Ureter (tissue), 1 donor: ENCODE measurements at places on chromosomes 7 and 10. TPM values are rescaled to one million over a fixed set of nuclear protein-coding genes. Genes with fewer than 3 reads are reported as not detected.

ELOVL3 gene
- total RNA-seq: 0.47 TPM

C10orf62 gene
- total RNA-seq: not detected

SPDYE6 gene
- not detected for total RNA-seq

MYL10 gene
- total RNA-seq: not detected

TEX36 gene
- total RNA-seq: not detected

POLL gene
- total RNA-seq: 35.9 TPM

UNCX gene
- total RNA-seq: not detected

GPR26 gene
- not detected for total RNA-seq

DNA sequence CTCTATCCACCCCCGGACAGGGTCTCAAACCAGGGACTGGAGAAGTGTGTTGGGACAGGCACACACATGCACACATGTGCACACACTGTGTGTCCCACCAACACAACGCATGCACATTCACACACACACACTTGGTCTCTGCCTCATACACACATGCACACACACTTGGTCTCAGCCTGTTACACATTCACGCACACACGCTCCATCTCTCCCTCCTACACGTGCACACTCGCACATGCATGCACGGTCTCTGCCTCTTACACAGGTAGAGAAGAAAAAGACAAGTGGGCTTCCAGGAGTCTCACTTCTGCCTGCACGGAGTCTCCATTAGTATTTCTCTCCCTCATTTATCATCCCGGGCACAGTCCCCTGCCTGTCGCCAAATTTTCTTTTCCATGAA is 171.2 kb downstream of the EBF3 start:
- no peak for DNase-seq

DNA sequence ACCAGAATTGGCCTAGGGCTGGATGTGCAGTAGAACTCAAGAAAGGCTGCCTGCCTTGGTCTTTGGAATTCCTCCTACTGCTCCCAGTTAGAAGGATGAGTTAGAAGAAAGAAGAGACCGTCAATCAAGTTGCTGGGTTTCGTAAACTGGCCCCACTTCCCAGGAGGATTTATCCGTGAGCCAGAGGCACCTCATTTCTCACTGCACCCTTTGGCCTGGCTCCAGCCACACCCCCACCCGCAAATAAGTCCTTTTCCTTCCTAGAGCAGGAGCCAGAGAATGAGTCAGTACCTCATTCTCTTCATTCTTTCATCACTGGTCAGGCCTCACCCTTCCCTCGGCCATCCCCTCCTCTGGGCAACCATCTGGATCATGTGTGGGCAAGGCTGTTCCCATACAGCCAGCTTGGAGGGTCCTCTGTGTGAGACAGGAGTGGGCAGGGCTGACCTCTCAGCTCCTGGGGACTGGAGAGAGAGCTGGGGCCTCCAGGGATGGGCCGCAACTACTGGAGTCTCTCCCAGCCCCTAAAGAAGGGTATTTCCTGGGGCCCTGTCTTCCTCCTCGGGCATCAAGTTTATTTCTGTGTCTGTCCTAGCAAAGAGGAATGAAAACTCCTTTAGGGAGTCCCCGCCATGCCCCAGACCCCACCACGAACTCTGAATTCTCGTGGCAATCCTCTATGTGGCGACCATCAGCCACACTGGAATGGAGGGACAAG is 87.2 kb upstream of the DUSP5 start:
- DNase-seq: peak; percentile 88

DNA sequence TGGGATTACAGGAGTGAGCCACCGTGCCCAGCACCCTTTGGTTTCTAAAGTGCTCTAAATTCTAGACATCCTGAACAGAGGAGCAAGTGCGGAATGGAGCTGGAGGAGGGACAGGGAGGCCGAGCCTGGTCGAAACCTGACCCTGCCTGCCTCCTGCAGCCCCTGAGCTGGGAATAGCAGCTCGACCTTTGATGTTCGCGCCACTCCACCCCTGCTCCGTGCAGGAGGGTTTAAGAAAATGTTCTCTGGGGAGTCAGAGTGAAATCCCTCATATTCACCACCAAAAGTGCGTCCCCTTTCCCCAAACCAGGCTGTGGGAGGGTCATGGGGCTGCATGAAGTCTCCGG is 1.8 kb downstream of the PGAM2 start:
- DNase-seq: no peak

DNA sequence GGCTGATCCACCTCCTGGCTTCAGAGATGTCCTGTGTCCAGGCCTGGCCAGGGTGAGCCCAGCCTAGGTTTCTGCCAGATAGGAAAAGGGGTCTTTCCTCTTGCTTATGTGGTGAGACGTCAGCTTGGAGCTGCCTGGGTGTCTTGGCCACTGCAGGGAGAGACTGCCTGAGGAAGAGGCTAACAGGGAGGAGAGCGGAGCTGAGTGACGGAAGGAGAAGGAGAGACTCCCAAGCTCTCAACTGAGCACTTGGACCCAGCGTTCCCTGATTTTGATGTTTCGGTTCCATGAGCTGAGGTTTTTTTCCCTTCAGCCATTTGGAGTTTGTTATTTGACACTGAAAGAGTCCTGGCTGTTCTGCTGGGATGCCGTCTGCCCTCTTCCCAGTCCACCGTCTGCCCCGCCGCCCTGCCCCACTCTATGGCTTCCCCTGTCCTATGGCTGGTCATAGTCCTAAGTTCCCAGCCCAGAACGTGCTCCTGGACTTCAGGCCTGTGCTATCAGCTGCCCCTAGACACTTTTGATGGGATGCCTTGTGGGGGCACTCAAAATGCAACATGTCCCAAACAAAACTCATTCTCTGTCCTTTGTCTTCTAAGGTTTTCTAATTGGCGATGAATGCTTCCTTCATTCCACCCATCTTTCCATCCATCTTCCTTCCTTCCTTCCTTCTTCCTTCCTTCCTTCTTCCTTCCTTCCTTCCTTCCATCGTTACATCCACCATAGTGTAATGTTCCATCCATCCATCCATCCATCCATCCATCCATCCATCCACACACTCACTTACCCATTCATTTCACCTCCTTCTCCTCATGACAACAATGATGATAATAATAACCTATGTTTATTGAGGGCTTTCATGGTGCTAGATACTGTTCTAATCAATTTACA is 20.3 kb upstream of the PCBD1 start:
- DNase-seq: no peak

DNA sequence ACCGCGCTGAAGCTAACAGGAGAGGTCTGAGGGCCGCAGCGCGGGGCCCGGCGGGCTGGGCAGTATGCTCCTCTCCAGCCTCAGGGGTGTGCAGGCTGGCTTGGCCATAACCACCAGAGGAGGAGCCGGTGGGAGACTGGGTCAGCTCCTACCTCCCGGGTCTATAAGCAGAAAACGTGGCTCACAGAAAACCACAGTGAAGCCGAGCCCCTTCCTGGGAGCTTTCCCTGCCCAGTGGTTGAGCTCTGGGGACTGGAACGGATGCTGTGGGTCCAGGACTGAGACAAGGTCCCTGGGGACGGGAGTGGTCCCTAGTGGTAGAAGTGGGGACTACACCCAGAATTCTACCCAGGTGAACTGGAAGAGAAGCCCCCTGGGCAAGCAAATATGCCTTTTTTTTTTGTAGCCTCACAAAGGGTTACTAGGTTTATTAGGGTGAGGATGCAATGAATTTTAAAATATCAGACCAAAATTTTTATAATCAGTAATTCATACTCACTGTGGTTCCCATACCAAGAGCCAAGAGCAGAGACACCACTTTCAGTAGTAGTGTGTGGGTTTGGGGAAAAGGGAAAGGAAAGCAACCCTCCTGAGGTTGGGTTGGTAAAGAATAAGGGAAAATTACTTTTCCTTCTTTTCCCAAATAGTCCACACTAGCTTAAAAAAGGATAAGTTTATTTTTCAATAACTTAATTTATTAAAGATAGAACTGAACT is 67.9 kb upstream of the PRKCQ start:
- peak; percentile 45 for DNase-seq

DNA sequence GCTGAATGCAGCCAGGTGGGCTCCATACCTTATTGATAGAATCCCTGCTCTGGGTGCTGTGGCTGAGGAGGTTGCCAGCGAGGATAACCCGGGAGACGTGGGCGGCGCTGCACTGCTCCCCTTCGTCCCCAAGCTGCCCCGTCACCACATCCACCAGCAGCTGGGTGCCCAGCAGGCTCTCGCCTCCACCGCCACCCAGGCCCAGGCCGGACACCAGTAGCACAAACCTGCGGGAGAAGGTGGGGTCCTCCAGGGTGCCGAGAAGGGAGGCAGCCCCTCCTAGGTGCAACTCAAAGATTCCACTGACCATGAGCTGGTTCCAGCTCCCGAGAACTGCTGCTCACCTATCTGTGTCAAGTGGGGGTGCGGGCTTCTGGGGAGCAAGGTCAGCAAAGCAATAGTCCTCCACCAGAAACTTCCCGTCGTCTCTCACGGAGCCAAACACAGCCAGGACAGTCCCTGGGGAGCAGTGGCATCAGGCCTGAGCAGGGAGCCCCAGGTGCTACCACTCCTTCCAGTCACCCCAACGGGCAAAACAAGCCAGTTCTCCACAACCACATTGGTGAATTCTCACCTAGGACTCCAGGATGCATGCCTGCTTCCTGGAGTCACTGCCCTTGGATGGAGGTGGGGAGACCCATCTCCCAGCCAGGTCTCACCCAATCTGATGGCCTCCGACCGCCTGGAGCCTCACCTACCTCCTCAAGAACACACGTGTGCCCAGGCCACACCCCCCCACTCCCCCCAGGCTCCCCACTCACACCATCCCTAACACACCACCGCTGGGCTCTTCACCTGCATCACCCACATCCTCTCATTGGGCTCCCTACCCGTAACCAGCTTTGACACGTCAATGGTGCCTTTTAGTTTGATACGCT is 6.3 kb downstream of the POLD2 start:
- no peak for DNase-seq

DNA sequence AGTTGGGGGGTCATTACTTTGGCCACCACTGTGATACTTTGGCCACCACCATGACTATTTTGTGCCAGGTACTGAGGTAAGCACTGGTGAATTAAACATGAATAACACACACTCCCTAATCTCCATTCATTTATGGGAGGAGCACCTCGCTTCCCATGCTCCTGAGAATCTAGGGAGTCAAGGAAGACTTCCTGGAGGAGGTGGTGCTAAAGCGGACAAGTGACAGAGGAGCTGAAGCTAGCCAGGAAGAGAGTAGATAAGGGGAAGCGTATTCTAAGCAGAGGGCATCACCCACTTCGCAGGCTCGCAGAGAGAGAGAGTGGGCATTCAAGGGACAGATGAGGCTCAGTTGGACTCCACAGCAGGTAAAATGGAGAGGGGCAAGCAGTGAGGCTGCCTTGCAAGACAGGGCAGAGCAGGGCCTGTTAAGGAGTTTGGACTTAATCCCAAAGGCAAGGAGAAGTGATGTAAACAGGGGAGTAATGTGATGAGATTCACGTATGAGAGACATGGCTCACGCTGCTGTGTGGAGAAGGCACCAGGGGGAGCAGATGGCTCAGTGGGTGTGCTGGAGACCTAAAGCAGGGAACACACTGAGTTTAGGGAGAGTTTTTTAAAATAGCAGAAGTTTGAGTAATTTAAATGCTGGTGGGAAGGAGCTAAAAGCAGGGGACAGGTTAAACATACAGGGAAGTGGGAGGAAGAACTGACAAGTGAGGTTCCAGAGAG is 21.3 kb upstream of the TMEM248 start:
- DNase-seq: no peak

- no peak for DNase-seq
Measured at GRCh38 chr10:126565441-126565840, 105.1 kb downstream of the C10orf90 start.

DNA sequence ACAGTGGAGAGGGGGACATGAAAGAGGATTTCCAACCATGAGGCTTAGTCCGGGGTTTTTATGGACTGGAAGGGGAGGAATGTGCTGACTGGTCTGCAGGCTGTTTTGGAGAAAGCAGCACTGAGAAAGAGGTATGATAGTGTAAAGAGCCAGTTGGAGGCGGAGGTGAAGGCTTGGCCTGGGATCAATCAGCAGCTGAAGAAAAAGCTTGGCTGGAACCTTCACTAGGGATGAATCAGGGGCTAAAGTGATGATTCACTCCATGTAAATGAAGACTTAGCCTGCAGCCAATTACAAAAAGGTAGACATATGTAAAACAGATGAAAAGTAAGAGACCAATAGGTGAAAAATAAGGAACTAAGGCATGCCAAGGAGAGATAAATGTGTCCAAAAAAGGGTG is 1382.6 kb downstream of the GATA3 start:
- DNase-seq: no peak

DNA sequence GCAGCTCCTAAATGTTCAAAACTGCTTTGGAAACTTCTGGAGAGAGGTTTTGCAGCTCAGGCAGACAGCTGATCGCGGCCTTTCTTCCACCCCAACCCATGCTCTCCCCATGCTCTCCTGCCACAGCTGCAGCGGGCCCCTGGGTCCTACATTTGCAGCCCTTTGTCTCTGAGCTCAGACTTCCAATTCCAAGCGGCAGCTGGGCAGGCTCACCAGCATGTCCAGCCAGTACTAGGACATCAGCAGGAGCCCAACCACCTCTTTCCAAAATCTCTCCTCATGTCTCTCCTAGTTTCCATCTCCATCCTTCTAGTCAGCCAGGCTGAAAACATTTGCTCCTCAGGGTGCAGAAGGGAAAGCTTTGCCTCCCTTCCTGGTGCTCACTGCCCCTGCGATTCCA is 6.0 kb downstream of the LEP start:
- DNase-seq: no peak

GRCh38 chr10:91616137-91616536 is 16.7 kb downstream of the PPP1R3C start:
- no peak for DNase-seq

DNA sequence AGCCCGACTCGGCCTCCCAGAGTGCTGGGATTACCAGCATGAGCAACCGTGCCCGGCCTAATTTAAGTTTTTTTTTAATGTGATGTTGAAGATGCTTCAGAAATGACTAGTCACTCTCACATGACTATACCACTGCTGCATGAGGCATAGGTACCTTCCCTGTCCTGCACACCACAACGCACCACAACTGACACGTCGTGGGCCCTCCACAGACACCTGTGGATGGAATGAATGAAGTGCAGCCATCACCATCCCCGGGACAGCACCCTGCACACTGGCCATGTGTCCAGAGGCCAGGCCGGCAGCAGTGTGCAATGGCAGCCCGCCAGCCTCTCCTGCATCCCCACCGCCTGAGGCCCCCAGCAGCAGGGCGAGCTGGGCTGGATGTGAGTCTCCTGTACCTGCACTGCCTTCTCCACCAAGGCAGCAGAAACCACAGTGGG is 55.1 kb downstream of the VOPP1 start:
- DNase-seq: no peak

DNA sequence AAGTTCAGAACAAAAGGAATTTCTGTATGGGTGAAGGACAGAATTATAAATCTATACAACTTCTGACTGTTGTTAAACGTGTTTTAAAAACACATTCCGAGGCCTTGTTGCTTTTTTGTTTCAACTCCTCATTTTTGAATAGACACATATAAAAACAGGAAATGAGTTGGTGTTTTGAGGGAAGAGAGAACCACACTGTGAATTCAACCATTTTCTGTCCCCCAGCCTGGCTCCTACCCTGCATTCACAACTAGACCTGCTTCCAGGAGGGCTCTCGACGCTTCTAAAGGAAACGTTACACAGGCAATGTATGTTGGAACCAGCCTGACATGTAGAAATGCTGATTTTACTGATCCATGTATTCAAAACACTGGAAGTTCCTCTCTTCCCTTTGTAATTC is 76.5 kb downstream of the OR13A1 start:
- DNase-seq: no peak
